ENCODE measurements at places on chromosomes 1 and 21.

- DNase-seq, result no peak
Observed at GRCh38 chr1:70290218-70290617, 64.3 kb downstream of the ANKRD13C start.

- no peak for DNase-seq
Observed at GRCh38 chr21:46665566-46665965, 30.1 kb downstream of the PRMT2 start.

DNA sequence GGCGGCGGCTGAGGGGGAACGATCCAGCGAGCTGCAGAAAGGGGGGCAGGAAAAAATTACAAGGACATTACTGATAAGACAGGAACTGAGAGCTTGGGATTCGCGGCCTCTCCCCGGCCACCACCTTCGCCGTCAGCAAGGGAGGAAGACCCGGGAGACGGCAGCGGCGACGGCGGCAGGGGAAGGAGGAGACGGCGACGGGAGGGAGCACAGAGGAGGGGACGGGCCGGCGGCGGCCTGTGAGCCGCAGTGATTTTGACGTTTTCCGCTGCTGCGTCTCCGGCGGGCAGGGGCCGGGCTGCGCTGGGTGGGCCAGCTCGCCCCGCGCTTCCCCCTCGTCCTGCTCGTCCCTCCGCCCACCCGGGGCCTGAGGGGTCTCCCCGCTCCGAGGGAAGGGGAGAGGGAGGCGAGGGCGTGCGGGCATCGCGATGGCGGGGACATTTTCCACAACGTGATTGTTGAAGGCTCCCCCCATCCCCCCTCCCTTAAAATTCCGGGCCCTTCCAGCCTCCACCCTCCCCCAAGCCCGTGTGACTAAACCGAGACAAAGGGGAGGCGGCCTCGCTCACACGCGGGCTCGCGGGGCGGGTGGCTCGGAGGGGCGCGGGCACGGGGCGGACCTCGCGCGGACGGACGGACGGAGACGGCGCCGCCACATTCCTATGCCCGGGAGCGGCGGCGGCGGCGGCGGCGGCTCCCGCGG, 407 bp downstream of the CAMSAP2 start:
- DNase-seq, result no peak

GRCh38 chr1:174160109-174160473, 771 bp downstream of the RABGAP1L start:
- DNase-seq, result peak; percentile 18

DNA sequence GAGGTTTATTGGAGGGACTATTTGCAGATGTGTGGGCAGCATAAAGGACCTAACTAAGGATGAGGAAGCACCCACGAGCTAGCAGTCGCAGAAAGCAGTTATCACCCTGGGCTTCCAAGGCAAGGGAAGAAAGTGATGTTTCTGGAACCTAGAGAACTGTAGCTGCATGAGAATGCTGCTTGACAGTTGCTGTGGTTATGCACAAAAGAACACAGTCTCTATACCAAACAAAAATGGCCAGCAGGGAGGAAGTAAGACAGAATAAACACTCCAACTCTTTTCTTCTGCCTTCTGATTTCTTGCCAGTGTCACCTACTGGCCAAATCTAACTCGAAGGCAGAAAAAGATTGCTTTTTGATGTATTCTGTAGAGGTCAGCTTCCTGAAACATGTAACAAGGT, 190.2 kb downstream of the RASAL2 start:
- no peak for DNase-seq

GRCh38 chr1:29500041-29500440, 263.7 kb downstream of the PTPRU start:
- no peak for DNase-seq

GRCh38 chr1:155977690-155978324, 540 bp downstream of the ARHGEF2 start:
- no peak for DNase-seq

GRCh38 chr21:34113842-34114241, 40.5 kb downstream of the MRPS6 start:
- no peak for DNase-seq

- no peak for DNase-seq
Observed at GRCh38 chr21:16976193-16976592, 536.6 kb upstream of the CXADR start.

DNA sequence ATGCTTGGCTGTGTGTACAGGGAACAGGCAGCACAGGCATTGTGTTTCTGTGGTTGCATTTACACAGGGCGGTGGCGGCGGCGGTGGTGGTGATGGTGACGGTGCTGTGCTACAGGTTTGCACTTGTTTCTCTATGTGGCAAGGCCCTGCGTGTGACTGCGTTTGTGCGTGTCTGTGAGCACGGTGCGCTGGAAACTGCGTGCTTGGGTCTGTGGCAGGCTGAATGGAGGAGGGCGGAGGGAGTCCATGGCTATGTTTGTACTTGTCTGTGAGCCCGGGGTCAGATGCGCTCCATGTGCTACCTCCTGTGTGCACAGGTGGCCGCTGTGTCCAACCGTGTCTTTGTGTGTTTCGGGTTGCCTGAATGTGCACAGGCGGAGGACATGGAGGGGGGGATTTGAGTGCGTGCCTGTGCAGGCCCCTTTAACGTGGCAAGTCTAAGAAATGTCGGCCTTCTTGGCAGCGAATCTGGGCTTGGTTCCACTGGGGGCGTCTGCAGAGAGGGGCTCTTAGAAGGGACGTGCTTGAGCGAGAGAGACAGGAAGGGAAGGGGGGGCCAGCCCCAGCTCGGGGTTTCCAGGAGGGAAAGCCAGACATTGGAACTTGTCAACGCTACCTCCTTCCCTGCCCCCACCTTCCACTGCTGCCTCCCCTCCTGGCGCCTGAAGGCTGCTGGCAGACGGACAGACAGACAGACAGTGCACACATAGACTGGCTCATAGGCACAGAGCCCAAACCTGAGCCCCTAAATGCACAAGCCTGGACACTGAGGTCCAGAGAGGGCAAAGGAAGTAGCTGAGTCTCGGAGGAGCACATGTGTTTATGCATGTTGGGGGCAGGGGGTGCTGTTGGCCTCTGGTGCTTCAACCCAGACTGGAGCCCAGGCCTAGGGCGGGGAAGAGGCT, 32.7 kb upstream of the WASF2 start:
- no peak for DNase-seq

DNA sequence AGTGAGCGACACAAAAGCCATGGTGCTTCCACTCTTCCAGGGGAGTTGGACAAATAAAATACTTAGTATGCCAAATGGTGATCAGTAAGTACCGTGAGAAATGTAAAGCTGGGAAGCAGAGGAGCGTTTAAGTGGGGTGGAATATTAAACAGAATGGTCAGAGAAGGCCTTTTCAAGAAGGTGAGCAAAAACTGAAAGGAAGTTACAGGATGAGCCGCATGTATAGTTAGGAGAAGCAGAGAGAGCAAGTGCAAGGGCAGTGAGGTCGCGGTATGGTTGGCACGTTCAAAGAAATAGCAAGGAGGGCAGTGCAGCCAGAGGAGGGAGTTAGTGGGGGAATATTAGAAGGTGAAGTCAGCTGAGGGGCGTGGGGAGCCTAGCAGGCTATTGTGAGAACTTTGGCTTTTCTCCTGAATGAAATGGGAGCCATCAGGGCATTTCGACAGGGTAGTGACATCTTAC, 748 bp upstream of the ATP6V0B start:
- no peak for DNase-seq

DNA sequence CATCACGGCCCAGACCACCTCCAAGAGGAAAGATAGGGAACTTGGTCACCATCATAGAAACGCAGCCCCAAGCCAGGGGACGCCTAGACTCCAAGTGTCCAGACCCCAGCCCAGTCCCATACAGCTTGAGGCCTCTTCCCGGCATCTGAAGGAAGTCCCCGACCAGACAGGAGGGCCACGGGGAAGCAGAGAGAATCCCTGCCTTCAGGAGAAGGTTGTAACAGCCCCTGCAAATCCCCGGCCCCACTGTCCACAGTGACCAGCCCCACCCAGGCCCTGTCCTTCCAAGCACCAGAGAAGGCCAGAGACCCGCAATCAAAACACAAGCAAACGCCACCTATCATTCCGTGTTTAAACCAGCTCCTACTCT, 1.7 kb downstream of the SLC19A1 start:
- no peak for DNase-seq

GRCh38 chr1:234958706-234959657, 169.7 kb downstream of the TOMM20 start:
- DNase-seq, result no peak

- DNase-seq, result no peak
Observed at GRCh38 chr1:240004086-240004749, 87.5 kb upstream of the FMN2 start.

- DNase-seq, result no peak
Observed at GRCh38 chr1:24865587-24865986, 64.5 kb downstream of the RUNX3 start.

DNA sequence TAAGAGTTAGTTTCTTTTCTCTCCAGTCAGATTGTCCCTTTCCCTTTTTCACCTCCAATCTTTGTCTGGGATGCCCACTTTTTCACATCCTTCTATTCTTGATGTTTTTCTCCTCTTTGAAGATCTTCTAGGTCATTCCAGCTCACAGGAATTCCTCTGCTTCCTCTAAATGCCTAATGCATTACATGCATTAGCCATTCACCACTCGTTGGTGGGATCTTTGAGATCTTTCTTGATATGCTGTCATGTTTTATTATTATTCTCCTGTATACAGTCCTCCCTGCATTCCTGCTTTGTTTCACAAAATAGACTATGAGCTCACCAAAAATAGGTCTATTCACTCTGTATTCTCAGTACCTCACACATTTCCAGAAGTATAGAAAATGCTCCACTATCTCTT, 129.0 kb downstream of the LYPLAL1 start:
- no peak for DNase-seq

GRCh38 chr1:41484402-41485241, at the start of gene EDN2:
TSS of gene EDN2 (minus strand) at chr1:41484683. CDS start at chr1:41484601, 82 bp downstream.
- DNase-seq, result no peak

- no peak for DNase-seq
Observed at GRCh38 chr1:20476265-20477038, 9.6 kb downstream of the CAMK2N1 start.

DNA sequence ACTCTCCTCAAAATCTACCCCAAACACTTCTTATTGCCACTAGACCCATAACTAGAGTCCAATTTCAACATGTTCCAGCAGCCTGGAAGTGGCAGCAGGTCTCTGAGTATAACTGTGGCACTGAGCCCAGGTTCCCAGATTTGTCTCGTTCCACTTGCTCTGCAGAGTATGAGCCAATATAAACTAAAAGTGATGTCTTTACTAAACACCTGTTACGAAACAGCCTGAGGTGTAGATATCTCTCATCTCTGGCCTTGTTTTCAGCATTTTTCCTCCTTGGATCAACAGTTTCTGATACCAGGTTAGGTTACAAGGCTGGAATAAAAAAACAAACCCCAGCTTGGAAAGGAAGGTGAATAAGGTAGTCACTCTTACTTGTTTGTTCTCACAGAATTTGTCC, 25.2 kb upstream of the PRDX6 start:
- no peak for DNase-seq

DNA sequence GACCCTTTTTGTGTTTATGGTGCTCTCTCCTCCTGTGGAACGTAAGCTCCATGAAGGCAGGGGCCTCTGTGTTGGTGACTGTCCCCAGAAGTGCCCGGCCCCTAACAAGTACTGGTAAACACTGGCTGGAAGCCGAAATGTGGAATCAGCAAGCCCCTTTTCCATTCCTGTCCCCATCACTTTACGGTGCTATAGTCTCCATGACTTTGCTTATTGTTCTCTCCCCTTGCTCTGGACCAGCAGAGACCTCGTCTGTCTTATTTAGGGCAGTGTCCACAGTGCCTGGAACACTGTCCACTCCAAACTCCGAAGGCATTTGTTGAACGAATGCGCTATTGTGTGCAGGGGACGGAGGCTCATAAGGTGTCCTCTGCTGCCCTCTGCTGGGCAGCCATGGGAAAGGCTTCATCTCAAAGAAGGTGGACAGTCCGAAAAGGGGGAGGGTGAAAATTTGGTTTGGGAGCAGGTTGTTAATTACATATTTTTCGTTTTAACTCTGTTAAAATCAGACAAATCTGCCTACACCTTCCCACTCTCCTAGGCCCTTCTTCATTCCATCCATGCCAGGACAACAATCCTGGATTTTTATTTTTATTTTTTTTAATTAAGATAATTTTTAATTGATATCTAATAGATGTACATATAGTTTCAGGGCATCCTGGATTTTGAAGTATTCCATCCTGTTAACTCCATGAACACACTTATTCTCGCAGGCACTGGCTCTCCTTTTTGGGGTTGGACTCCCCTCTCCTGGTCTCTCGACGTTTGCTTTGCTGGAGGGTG, 115.6 kb downstream of the PGBD5 start:
- DNase-seq, result peak; percentile 26

GRCh38 chr1:4422504-4423289, 231.7 kb upstream of the AJAP1 start:
- no peak for DNase-seq

DNA sequence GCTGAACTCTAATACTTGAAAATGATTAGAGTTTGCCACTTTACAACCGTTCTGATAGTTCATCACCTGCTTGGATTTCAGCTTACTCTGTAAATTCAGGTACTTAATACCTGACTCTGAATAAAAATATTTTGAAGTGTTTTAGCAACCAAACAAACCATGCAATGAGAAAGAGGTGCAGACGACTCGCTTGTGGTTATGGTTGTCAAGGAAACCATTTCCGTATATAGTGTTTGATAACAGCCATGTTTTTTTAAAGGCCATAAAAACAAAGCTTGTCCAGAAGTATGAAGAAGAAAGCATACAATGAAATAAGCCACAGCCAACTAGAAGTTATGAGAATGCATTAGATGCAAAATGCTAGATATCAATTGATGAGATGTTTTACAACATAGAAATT, 167.2 kb upstream of the HMCN1 start:
- DNase-seq, result no peak

- no peak for DNase-seq
Observed at GRCh38 chr1:31054349-31054748, 11.2 kb downstream of the PUM1 start.

DNA sequence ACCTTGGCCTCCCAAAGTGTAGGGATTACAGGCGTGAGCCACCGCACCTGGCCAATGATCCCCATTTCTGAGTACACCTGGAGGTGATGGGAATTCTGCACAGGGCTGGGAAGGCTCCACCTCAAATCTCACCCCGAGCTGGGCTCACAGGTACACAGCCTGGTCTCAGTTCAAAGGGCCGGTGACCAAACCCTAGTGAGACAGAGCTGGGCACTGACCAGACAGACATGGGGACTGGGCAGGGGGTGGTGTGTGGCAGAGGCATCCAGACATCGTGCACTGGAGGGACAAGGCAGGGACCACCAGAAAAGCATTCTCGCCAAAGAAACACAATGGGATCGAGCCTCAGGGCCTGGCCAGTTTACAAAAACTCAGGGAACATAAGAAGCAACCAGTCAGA, 17.2 kb downstream of the LSS start:
- no peak for DNase-seq
